ENCODE measurements at places on chromosomes 16 and 17.

DNA sequence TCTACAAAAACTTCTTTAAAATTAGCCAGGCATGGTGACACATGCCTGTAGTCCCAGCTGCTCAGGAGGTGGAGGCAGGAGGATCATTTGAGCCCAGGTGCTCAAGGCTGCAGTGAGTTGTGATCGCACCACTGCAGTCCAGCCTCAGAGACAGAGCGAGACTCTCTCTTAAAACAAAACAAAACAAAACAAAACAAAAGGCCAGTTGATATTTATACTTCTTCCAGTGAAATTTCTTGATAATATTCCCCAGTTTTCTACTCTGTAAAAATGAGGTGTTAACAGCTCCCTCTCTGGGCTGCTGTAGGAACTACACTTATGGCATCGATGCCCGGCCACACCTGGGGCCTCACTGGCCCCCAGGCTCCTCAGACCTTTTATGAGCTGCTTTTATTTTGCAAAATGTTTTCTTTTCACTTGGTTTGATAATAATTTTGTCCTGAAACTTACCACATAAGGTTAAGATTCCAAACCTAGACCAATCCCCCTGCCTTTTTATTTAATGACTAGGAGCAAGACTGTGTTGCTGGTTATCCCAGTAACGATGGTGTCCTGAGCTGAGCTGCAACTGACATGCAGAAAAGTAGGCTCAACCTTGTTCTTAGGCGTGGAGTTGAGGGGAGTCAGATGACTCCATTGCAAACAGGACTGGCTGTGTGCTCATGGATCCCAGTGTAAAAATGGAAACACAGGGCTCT is 17.6 kb downstream of the MAPK8IP3 start:
- DNase-seq = peak; percentile 36

- peak; percentile 68 for DNase-seq
Observed at GRCh38 chr16:9134739-9135138, 43.3 kb downstream of the HAPSTR1 start.

DNA sequence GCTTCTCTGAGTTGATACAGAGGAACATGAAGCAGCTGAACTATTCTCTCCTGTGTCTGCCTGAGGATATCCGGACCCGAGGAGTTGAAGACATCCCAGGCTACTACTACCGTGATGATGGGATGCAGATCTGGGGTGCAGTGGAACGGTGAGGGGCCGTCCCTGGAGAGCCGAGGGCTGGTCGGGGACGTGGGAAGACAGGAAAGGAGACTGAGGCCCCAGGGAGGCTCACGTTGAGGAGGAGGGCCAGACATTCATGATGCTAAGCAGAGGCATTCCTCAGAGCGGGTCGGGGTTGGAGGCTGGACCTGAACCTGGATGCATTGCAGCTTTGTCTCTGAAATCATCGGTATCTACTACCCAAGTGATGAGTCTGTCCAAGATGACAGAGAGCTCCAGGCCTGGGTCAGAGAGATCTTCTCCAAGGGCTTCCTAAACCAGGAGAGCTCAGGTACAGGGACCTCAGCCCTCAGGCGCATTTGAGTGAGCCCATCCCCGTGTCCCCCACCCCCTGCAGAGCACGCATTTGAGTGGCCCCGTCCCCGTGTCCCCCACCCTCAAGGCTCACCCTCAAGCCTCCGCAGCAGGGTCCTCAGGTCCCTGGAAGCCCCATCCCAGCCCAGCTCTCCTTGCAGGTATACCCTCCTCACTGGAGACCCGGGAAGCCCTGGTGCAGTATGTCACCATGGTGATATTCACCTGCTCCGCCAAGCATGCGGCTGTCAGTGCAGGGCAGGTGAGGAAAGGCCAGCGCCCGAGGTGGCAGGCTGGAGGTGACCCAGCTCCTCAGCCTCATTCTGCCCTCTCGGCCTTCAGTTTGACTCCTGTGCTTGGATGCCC is 8.3 kb downstream of the ALOX15B start:
- DNase-seq = no peak

DNA sequence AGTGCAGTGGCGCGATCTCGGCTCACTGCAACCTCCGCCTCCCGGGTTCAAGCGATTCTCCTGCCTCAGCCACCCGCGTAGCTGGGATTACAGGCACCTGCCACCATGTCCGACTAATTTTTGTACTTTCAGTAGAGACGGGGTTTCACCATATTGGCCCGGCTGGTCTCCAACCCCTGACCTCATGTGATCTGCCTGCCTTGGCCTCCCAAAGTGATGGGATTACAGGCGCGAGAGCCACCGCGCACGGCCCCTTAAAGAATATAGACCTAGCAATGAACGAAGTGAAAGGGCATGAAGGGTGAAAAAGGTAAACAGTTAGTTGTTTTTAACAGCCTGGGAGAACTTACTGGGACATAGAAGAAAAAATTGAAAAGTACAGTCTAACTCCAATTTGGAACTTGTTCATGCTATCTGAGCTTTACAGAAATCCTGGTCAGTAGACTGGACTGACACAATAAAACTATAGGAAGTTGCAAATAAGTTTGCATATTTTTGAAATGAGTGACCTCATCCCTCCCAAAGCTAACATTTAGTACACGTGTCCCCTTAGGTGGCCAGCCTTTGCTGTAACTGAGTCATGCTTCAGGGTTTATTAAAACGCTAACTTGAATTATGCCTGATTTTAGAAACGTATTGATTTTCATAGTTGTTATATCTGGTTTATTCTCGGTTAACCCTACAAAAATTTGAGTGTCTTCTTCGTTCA is 1.8 kb downstream of the COG1 start:
- DNase-seq = no peak

- DNase-seq = peak; percentile 88
Observed at GRCh38 chr17:17919169-17920107, 52.8 kb downstream of the TOM1L2 start.

- no peak for DNase-seq
Observed at GRCh38 chr16:14334366-14335080, 263.4 kb downstream of the MRTFB start.

DNA sequence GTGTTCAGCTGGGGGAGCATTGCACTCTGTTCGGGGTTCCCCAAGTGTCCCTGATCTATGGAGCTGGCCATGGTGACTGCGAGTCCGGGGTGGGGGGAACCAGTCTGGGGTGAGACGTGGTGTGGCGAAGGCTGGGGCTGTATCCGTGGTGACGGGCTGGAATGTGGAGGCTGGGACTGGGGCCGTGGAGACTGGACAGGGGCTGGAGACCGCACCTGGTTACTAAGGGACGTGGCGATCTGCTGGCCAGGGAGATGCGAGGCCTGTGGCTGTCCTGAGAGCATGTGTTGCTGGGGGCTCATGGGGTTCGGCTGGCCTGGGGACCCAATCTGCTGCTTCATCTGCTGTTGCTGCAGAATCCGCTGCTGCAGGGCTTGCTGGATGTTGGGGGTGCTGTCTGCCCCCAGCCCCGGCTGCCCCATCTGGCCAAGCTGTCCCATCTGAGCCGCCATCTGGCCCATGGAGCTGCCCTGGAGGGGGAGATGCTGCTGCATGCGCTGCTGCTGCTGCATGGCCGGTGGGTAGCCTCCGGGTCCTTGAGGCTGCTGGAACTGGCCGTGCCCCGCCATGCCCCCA is 10.6 kb upstream of the TRAP1 start:
- DNase-seq = no peak

DNA sequence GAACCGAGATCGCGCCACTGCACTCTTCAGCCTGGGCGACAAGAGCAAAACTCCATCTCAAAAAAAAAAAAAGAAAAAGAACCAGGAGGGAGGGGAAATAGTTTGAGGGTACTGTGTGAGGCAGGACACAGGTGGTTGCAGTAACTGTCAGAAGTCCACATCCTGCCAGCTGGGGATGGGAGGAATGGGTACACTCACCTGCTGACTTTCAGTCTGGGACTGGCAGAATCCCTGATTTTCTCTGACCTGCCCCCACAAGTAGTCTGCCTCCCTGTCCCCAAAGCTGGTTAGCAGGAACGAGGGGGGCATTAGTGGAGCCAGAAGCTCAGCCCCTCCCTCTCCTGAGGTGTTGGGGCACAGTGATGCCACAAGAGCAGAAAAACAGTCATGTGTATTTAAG is 7.1 kb upstream of the ARL5C start:
- DNase-seq = no peak

DNA sequence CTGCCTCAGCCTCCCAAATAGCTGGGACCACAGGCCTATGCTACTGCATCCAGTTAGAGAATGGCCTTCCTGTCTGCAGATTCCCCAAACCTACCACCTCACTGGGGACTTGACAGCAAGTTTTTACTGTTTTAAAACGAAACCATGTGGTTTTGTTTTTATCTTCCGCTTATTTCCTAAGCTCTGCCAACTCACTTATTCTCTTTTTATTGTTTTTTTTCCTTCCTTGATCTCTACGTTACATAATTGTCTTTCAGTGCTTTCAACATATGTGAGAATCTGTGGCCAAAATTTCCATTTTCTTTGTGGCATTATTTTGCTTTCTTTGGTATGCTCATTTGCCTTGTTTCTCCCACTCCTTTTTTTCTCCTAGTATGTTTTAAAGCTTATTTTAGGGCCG is 14.6 kb upstream of the SLC38A7 start:
- no peak for DNase-seq

GRCh38 chr17:3667366-3668278 is 756 bp downstream of the TAX1BP3 start:
- peak; percentile 88 for DNase-seq

- DNase-seq = no peak
Observed at GRCh38 chr17:47180337-47180736, 8.8 kb downstream of the CDC27 start.

DNA sequence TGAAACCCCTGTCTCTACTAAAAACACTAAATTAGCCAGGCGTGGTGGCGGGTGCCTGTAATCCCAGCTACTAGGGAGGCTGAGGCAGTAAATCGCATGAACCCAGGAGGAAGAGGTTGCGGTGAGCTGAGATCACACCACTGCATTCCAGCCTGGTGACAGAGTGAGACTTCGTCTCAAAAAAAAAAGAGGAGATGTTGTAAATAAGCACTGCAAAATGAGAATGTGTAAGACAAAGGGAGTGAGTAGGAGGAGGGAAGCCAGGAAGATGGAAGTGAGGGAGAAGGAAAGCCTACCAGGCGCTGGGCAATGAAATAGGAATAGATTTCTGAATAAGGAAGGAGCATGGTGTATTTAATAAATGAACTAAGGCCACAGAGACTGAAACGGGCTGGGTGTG is 8.7 kb upstream of the PRPF8 start:
- DNase-seq = no peak

GRCh38 chr17:19248928-19249574 is 11.9 kb downstream of the EPN2 start:
- DNase-seq = peak; percentile 56

- no peak for DNase-seq
Observed at GRCh38 chr16:3638916-3639644, 15.4 kb upstream of the DNASE1 start.

DNA sequence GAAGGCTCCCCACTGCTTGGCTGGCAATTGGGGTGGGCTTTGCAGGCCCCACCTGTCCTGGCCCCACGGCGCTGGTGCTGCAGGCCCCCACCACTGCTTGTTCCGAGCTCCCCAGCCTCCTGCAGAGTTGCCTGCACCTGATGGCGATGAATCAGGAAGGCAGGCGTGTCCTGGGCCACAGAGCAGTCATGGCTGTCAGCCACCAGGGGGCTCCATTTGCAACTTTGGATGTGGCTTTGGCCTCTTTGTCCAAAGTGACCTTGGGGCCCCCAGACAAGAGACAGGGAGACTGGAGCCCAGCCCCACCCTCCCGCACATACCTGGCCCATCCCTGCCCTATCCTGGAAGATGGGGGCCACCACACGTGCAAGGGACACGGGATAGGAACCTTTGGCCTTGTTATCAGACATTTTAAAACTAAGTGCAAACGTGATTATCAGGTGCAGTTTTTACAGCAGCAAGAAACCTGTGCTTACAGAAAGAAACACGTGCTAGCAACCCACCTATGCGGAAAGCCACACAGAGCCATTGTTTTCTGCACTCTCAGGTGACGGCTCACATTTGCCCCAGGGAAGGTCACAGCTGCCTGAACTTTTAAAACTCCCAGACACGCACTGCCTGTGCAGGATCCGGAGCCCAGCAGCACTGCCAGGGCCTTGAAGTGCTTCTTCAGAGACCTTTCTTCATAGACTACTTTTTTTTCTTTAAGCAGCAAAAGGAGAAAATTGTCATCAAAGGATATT is at the start of gene DNASE1:
Gene DNASE1 (plus strand): TSS at position 443 of the 743 bp plus-strand sequence. CDS start 683 bp downstream, outside the sequence.
- peak; percentile 65 for DNase-seq

GRCh38 chr17:39666231-39666600 is 1.1 kb downstream of the TCAP start:
- DNase-seq = peak; percentile 57

GRCh38 chr16:15810411-15810810 is 46.4 kb downstream of the MYH11 start:
- DNase-seq = no peak

- peak; percentile 64 for DNase-seq
Observed at GRCh38 chr17:8337802-8338752, 1.6 kb upstream of the ODF4 start.

DNA sequence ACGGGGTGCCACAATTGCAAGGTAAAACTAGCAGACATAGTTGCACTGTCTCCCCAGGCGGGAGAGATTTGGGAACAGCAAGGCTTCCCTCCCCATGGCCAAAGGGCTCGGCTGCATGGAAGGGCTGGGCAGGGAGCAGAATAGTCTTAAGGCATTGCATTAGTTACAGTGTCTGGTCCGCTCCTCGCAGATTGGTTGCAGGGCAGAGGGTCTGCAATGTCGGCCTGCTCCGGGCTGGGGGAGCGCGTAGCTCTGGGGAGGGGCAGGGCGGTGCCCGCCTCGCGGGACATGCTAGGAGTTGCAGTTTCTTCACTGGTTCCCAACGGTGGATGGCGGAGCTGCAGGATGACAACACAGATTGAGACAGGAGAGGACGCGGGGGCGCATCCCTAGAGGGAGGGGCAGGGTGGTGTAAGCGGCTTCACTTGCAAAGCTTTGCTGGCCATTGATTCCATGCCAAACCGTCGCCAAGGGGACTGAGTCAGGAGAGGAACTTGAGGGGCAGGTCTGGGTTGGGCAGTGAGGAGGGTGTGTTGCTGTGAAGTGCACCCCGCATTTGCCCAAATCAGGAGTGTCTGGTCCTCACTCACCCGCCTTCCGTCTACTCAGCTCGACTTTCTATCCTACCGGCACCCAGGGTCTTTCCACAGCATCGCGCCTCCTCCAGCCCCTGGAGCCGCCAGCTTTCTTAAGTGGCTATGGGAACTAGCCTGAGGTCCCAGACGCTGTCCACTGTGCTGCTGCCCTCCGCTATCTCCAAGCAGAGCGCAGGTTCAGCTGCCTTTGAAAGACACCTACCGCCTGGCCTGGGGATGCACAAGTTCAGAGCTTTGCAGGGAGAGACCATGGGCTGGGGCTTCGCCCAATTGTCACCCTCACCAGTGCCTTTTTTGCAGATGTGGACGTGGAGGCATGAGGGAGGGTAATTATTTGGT is 1748.9 kb downstream of the TP53TG3F start:
- DNase-seq = no peak

GRCh38 chr17:17077861-17078732 is 35.8 kb downstream of the MPRIP start:
- DNase-seq = no peak

Data from adrenal gland (tissue), 19 donors.